NCI-H460 (cell line): ENCODE measurements at places on chromosomes 3 and 15. TPM values are rescaled to one million over a fixed set of nuclear protein-coding genes. Genes with fewer than 3 reads are reported as not detected.

- no peak for DNase-seq
These were observed 7.6 kb downstream of the LPCAT4 start for GRCh38 chr15:34359416-34359815.

- no peak for DNase-seq
These were observed 148.3 kb downstream of the MBNL1 start for GRCh38 chr3:152416808-152417580.

USP19 gene
- total RNA-seq, result 26.6 and 33.5 TPM in 2 replicates

DNA sequence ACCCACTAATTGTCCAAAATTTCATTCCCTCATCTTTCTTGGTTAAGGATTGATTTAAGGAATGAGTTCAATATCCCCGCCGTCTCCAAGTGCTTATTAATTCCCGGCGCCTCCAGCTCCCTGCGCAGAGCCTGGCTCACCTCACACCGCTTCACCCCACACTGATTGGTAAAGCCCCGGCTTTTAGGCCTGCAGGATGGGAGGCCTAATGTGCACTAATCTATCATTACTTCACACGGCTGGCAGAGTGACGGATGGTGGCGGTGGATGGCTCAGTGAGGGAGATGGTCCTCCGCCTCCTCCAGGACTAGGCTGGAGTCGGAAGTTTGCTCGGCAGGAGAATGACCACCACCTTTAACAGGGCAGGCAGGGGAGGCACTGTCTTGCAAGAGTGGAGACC lies 81.7 kb downstream of the MEGF11 start:
- DNase-seq, result no peak

DNA sequence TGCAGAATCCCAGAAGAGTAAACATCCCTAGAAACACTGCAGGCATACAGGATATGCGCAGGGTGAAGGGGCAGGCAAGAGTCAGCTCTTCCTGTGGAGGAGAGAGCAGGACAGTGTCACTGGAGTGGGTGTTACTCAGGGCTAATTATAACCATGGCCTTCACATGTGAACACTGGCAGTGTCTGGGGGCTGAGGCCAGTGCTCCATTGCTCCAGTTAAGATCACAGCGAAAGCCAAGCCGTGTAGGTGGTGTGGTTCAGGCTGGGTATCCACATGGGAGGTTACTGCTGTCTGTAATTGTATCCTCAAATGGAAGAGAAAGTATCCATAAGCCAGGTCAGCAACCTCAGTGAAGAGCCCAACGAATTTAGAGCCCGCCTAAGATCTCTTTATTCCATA lies 84.6 kb downstream of the MESD start:
- DNase-seq, result no peak

GRCh38 chr3:187456250-187456649 lies 88.1 kb downstream of the RTP4 start:
- DNase-seq, result no peak

GRCh38 chr3:181313335-181313734 lies 323.8 kb upstream of the DNAJC19 start:
- no peak for DNase-seq

- DNase-seq, result no peak
These were observed 922 bp downstream of the ADPRH start for GRCh38 chr3:119580067-119580760.

DNAJB11 gene
- 60.4 and 66.3 TPM in 2 replicates for total RNA-seq

GRCh38 chr15:38781196-38781595 lies 216.6 kb upstream of the RASGRP1 start:
- no peak for DNase-seq

- no peak for DNase-seq
These were observed 77.8 kb downstream of the NBEAL2 start for GRCh38 chr3:47057212-47057671.

- DNase-seq, result no peak
These were observed 65.2 kb upstream of the MNS1 start for GRCh38 chr15:56530157-56530556.

GRCh38 chr3:135141672-135142071 lies 346.6 kb downstream of the EPHB1 start:
- no peak for DNase-seq

GRCh38 chr3:186127463-186127862 lies 18.6 kb upstream of the ETV5 start:
- DNase-seq, result no peak

GATM gene
- total RNA-seq, result 0.25 and 0.78 TPM in 2 replicates

- DNase-seq, result peak; percentile 21
These were observed 66.5 kb upstream of the TBL1XR1 start for GRCh38 chr3:177263615-177264368.

GRCh38 chr3:185280572-185281365 lies 26.9 kb upstream of the EHHADH start:
- peak; percentile 53 for DNase-seq

- no peak for DNase-seq
These were observed 247 bp downstream of the FETUB start for GRCh38 chr3:186640473-186640818.

GRCh38 chr3:169494982-169495381 lies 168.5 kb downstream of the MECOM start:
- DNase-seq, result no peak

CPLX3 gene
- 0.07 TPM in 1 of 2 replicates, not detected in the other for total RNA-seq

GRCh38 chr3:68560728-68561127 lies 371.6 kb downstream of the TAFA4 start:
- DNase-seq, result no peak

- DNase-seq, result no peak
These were observed 149.7 kb upstream of the IL12A start for GRCh38 chr3:159838938-159839337.

- no peak for DNase-seq
These were observed 84.9 kb upstream of the UBE2E1 start for GRCh38 chr3:23720885-23721284.

ZIC4 gene
- not detected in 2 replicates for total RNA-seq

DNA sequence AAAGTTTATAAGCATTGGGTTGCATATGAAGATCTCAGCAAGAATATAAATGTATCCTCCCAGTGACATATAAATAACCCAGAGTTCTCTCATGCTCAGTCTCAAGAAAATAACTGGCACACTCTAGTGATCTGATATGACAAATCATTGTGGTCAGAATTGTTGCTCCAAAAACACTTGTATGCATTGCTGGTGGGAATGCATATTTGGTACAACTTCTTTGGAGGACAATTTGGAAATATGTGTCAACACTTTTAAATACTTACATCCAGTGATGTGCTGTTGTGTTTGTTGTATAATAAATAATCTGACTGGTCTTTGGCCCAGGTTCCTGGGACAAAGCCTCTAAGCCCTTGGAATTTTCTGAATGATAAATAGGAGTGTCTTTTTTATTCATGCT lies 66.7 kb upstream of the STT3B start:
- DNase-seq, result no peak

GRCh38 chr15:72168131-72168807 lies 29.3 kb downstream of the GRAMD2A start:
- DNase-seq, result no peak

ERC2 gene
- total RNA-seq, result 0.14 and 0.47 TPM in 2 replicates

DNA sequence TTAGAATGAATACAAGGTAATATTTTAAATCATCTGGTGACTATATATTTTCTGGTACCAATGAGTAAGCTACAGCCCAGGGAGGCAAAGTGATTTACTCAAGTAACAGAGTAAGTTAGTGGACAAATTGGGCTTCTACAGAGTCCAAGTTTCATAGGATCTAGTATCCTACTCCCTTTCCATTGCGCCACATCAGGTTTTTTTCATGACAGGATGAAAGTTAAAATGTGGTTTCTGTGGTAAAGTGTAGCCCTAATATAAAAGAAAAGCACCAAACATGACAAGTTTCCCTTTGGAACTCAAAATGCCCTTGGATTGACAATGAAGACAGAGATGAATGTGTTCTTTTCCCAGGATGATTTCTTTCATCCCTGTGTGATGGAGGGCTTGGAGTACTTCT lies 350.8 kb upstream of the ZNF385D start:
- DNase-seq, result no peak

GRCh38 chr3:98567666-98568270 lies 25.6 kb downstream of the CPOX start:
- DNase-seq, result no peak

DNA sequence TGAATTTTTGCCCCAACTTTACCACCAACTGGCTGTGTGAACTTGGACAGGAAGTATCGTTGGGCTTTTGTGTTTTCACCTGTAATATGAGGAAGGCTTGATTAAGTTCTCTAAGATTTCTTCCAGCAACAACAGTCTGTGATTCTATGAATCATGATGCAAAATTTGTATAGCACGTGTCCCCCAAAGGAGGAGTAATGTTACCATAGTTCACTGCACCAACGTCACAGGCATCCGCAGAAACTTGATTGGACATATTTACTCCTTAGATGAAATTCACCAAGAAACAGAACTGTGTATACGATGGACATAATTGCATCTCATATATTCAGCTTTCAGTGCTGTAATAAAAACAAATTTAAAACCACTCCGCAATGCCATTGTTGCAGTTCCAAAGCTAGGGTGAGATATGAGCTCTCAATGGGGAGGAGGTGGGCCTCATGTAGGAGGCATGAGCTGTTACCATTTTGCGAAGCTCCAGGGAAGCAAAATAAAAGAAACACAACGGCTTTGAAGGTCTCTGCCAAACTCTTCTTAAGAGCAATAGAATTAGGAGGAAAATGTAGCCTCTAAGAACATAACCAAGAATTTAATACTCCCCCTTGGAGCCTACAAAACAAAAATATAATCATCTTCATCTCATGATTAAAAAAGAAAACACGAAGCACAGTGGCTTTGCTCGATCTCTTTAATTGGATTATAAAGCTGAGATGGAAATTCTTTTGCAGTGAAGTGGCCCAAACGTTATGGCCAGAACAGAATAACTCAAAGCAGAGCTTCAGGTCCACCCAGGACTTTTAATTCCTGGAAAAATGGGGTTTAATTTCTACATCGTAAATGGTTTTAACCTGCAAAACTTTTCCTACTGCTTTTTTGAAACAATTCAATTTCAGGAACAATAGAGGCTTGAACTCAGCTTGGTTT lies 80.7 kb downstream of the CHST2 start:
- DNase-seq, result no peak

DNA sequence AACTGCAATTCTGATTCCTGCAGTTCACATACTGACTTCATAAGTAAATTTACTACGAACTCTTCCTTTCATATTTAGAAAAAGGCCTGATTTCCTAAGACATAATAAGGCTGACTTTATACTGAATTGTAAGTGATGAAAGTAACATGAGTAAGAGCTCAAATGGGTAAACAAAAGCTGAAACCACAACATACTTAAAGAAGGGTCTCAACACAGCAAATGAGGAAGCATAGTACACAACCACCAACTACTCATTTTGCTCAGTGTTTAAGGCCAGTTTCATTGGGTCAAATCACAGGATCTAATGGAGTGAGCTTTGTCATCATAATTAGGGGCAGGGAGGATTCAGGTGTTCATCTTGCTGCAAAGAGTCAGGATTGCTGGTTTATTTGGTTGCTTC lies 81.4 kb downstream of the SETD2 start:
- no peak for DNase-seq

DNA sequence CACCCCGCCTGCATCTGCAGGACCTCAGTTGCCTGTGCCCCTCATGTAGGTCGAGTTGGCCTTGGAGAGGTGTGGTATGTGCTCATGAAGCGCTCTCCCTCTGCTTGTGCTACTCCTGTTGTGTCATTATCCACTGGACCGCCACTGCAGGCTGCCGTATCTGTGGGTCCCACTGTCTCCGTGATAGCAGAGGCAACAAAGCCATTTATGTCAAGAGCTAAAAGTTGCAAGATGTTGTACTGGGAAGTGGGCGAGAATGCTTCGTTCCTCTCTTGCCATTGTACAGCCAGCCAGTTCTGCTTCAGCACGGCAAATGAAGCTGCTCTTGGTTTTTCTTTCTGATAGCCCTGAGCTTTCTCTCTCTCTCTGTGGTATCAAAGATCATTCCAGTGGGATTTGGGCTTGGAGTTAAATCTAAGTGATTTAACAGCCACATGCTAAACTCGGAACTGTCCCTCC lies 89.0 kb downstream of the TMEM212 start:
- DNase-seq, result no peak

TAMM41 gene
- 7.5 and 9.3 TPM in 2 replicates for total RNA-seq

ABHD5 gene
- 13.6 and 15.5 TPM in 2 replicates for total RNA-seq

GRCh38 chr3:88003115-88003755 lies 55.6 kb downstream of the CGGBP1 start:
- peak; percentile 37 for DNase-seq

DNA sequence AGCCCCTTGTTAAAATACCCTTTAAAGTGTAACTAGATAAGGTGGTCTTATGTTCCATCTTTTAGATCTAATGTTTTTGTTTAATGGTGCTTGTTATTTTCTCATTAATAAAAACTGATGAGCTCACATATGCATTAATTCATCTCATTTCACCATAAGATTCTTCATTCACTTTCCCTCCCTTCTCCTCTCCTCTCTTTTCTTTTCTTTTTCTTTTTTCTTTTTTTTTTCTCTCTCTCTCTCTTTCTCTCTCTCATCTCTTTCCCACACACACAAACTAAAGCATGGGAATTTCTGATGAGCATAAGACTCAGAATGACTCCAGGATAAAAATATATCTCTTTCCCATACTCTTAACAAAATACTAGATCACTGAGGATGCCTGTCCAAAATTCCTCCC lies 49.6 kb downstream of the MECOM start:
- DNase-seq, result no peak

VWA5B2 gene
- 0.35 TPM in 1 of 2 replicates, not detected in the other for total RNA-seq

GRCh38 chr15:58755350-58755749 lies 5.8 kb upstream of the ADAM10 start:
- no peak for DNase-seq

- DNase-seq, result no peak
These were observed 16.6 kb downstream of the PPP1R2 start for GRCh38 chr3:195526492-195526891.

ACKR2 gene
- total RNA-seq, result not detected in 2 replicates

ATP8B4 gene
- 2.8 and 4.2 TPM in 2 replicates for total RNA-seq
